ENCODE measurements at places on chromosomes 2 and 18. TPM values are rescaled to one million over a fixed set of nuclear protein-coding genes. Genes with fewer than 3 reads are reported as not detected.

The CTLA4 gene
- total RNA-seq, result 0.64 TPM

The POTEF gene
- 3.3 TPM for total RNA-seq

The CD207 gene
- 0.33 TPM for total RNA-seq

The SEPTIN2 gene
- 321 TPM for total RNA-seq

The ATRAID gene
- total RNA-seq, result 146 TPM

The DNER gene
- 2.6 TPM for total RNA-seq

The PDCL3 gene
- total RNA-seq, result 17.7 TPM

The FBXO48 gene
- total RNA-seq, result 1.1 TPM

The CCDC68 gene
- 6.6 TPM for total RNA-seq

The TFPI gene
- 52.4 TPM for total RNA-seq

The RGPD4 gene
- total RNA-seq, result not detected

The ALKAL2 gene
- 10.1 TPM for total RNA-seq

The CGREF1 gene
- 3.4 TPM for total RNA-seq

The UGT1A3 gene
- total RNA-seq, result 0.16 TPM

The SULT1C4 gene
- 5.9 TPM for total RNA-seq

The IMP4 gene
- total RNA-seq, result 94.7 TPM

The FSIP2 gene
- total RNA-seq, result 0.64 TPM

The ERICH2 gene
- total RNA-seq, result 0.80 TPM

The NMUR1 gene
- total RNA-seq, result not detected

The TRIB2 gene
- 17.6 TPM for total RNA-seq

The MC4R gene
- not detected for total RNA-seq

The PPP1R1C gene
- total RNA-seq, result 4.2 TPM

The MAPRE2 gene
- 17.0 TPM for total RNA-seq

The EFR3B gene
- total RNA-seq, result 0.73 TPM

The SATB2 gene
- 8.2 TPM for total RNA-seq

The TMEM178A gene
- total RNA-seq, result 1.9 TPM

The SP140 gene
- 7.9 TPM for total RNA-seq

The CHRNA1 gene
- total RNA-seq, result not detected

The MFSD2B gene
- total RNA-seq, result not detected

The TWIST2 gene
- 200 TPM for total RNA-seq

The GLB1L gene
- total RNA-seq, result 10.2 TPM

The WNT10A gene
- 2.9 TPM for total RNA-seq

The ZSWIM2 gene
- 0.32 TPM for total RNA-seq

The TLX2 gene
- not detected for total RNA-seq

The IL1F10 gene
- not detected for total RNA-seq

The CPLX4 gene
- not detected for total RNA-seq

The SERPINB3 gene
- total RNA-seq, result not detected

The GKN1 gene
- not detected for total RNA-seq

The ACVR1C gene
- 41.4 TPM for total RNA-seq

The GCA gene
- 36.6 TPM for total RNA-seq

The GKN2 gene
- not detected for total RNA-seq

The TET3 gene
- total RNA-seq, result 7.9 TPM

The COX7A2L gene
- total RNA-seq, result 161 TPM

The CRYGA gene
- not detected for total RNA-seq

The ANKRD30B gene
- 11.0 TPM for total RNA-seq

The DYNAP gene
- not detected for total RNA-seq

The MAP2 gene
- 11.5 TPM for total RNA-seq

The REG3A gene
- total RNA-seq, result not detected

The AUP1 gene
- total RNA-seq, result 130 TPM

The CD8B gene
- 3.5 TPM for total RNA-seq

The CABYR gene
- total RNA-seq, result 4.5 TPM

The POMC gene
- total RNA-seq, result 2.9 TPM

The SOWAHC gene
- 14.7 TPM for total RNA-seq

The TYW5 gene
- 12.9 TPM for total RNA-seq

The PIEZO2 gene
- total RNA-seq, result 1.9 TPM

The TUBA3E gene
- total RNA-seq, result not detected

The MARCHF4 gene
- total RNA-seq, result not detected
